ENCODE measurements at places on chromosomes 1 and 21. TPM values are rescaled to one million over a fixed set of nuclear protein-coding genes. Genes with fewer than 3 reads are reported as not detected.

The RAB29 gene
- total RNA-seq, result 3.6 TPM

The FBXO28 gene
- total RNA-seq, result 33.4 TPM

The OR2M3 gene
- total RNA-seq, result not detected

The LYPLAL1 gene
- 85.1 TPM for total RNA-seq

The LCE2C gene
- not detected for total RNA-seq

The TSACC gene
- total RNA-seq, result 4.5 TPM

The KIF26B gene
- 2.3 TPM for total RNA-seq

The C1orf87 gene
- not detected for total RNA-seq

The TRAF3IP3 gene
- total RNA-seq, result 1.6 TPM

The BARHL2 gene
- not detected for total RNA-seq

The ZNF648 gene
- not detected for total RNA-seq

GRCh38 chr1:31633117-31633516, 11.6 kb downstream of the PEF1 start:
- peak; percentile 71 for DNase-seq

- no peak for DNase-seq
Measured at GRCh38 chr1:1164701-1165451, 8.8 kb upstream of the TTLL10 start.

DNA sequence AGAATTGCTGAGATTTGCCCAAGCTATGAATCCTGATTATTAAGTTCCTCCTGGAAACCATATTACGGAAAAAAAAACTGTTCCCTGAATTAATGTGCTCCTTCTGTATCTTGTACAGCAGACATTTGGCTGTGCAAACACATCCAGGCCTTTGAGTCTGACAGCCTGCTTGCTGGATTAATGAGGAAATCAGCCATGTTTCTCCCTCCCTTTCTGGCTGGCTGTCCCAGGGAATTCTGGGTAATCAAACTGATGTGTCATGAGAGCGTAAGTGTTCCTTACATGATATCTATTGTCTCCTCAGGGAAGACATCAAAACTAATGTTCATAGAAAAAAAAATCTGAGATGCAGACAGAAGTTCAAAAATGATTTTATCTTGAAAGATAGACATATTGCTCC, 18.8 kb downstream of the PGBD5 start:
- no peak for DNase-seq

DNA sequence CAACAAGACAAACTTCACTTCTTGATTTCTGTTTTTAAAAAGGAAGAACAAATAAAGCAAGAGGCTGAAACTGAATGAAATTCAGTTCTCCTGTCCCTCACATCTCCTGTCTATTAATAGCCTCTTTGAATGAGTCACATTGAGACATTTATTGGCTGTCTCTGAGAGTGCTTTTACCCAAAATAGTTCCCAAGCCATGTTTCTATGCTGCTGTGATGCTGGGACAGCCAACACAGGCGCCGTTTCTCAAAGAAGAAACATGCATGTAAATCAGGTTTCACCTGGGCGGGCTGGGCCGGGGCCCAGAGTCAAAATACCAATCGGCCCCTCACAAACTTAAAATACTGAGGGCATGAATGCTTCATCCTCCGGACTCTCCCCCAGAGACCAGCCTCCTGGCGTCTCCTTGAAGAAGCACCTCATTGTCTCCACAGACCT, 105.2 kb downstream of the EDEM3 start:
- DNase-seq, result peak; percentile 40

- DNase-seq, result no peak
Measured at GRCh38 chr1:98110674-98111073, 189.8 kb upstream of the DPYD start.

DNA sequence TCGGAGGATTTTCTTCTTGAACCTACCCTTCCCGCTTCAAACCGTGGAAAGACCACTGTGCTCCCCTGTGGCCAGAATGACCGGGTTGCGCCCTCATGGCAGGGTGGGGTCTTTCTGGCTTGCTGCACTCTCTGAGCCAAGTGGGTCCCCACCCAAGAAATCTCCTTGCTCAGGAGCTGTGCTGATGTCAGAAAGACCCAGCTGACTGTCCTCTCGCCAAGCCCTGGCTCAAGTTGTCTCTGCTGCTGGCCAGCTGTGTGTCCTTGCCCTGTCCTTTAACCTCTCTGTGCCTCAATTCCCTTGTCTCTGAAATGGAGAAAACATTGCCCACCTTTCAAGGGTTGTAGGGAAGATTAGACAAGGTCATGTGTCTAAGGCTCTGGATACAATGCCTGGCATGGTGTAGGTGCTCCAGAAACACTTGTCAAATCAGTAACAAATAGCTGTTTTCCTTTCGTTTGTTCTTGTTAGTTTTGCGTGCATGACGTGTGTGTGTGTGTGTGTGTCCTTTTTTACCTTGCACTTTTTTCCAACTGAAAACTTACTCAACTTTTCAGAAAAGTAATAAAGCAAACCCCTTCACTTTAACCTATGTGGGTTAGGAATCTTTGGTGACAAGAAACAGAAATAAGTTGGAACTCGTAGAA, 41.1 kb upstream of the RPL11 start:
- DNase-seq, result peak; percentile 22

- no peak for DNase-seq
Measured at GRCh38 chr1:204331847-204332487, 27.8 kb downstream of the PLEKHA6 start.

DNA sequence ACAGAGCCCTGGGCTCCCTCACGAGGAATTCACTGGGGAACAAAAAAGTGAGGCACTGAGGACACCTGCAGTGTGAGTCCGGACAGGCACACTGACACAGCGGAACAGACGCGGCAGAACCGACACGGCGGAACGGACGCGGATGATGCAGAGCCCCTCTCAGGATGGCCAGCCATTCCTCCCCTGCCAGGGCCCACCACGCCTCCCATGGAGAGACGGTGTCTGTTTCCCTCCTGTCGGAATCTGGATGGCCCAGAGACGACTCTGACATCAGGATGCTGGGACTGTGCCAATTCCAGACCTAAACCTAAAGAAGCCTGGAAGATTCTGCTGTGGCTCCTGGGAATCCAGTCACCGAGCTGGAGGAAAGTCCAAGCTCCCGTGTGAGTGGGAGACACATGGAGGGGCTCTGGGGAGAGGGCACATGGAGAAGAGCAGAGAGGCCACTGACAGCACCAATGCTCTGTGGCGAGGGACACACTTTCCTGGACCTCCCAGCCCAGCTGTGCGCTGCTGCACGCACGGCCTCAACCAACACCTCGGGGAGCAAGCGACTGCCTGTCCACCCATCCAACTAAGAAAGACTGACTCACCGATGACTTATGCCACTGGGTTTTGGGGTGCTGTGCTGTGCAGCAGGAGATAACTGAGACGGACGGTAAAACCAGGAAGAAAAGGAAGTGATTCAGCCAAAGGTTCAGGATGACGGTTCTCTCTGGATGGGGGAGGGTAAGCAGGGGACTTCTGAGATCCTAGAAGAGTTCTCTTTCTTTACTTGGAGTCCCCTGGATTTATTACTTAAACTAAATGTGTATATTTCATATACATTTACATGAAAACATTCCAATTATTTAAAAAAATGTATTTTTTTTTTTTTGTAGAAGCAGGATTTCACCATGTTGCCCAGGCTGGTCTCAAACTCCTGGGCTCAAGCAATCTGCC, 23.3 kb downstream of the ZBTB17 start:
- no peak for DNase-seq

- no peak for DNase-seq
Measured at GRCh38 chr1:41898191-41898713, 20.5 kb downstream of the HIVEP3 start.

GRCh38 chr1:206833801-206834200, 31.6 kb upstream of the IL20 start:
- DNase-seq, result no peak

- no peak for DNase-seq
Measured at GRCh38 chr1:23132033-23132432, 36.6 kb downstream of the LUZP1 start.

DNA sequence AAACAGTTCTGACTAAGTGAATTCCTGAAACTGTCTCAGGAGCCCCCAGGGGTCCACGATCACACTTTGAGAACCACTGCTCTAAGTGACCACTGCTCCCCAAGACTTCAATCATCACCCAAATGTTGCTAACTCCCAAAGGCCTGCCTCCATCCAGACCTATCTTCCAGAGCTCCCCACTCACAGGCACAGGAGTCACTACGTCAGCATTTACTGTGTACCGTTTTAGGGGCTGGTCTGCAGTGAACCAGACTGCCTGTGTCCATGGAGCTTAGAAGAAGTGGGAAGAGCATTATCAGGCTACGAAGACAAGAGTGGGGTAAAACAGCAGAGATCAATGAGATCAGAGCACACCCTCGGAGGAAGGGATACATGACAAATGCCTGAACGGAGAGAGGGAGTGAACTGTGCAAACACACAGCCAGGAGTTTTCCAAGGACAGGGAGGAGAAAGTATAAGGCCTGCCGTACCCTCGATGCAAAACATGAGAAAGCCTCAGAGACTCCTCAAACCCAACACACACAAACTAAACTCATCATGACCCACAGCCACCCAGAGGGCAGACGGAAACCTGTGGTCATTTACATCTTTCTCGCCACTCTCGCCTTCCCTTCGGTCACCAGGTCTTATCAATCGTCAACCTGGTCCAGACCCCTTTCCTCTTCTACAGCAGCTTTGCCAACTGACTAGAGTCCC, 10.1 kb downstream of the GNB1 start:
- DNase-seq, result no peak

- no peak for DNase-seq
Measured at GRCh38 chr1:18948048-18948912, 8.2 kb downstream of the IFFO2 start.

GRCh38 chr1:224736619-224737352, 120.7 kb downstream of the CNIH3 start:
- DNase-seq, result no peak

DNA sequence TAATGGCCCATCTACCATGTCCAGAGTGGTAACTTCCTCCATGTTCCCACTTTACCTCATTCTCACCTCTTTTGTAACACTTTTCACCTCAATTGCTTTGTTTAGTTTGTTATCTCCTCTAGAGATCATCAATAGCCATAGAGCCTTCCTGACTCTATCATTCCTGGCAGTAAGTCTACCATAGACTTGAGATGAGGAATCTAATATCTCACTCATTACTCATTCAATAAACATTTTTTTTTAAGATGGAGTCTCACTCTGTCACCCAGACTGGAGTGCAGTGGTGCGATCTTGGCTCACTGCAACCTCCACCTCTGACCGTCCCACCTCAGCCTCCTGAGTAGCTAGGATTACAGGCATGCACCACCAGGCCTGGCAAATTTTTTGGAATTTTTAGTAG, 7.1 kb downstream of the NMNAT2 start:
- peak; percentile 11 for DNase-seq

DNA sequence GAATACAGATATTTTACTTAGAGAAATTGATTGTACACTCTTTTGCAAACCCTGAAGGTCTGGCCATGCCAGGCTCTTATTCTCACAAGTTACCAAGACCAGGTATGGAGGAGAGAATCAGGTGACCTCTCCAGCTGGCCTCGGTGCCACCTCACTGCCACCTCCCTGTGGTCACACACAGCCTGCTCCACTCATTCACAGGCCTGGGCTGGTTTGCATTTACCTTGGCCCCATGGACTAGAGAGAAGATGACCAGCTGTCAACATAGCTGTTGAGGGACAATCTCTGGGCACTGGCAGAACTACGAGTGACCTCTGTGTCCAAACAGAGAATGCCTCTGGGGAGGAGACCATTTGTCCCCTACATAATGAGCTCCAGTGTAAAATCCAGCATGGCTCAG, 291.2 kb upstream of the RUNX1 start:
- DNase-seq, result no peak

DNA sequence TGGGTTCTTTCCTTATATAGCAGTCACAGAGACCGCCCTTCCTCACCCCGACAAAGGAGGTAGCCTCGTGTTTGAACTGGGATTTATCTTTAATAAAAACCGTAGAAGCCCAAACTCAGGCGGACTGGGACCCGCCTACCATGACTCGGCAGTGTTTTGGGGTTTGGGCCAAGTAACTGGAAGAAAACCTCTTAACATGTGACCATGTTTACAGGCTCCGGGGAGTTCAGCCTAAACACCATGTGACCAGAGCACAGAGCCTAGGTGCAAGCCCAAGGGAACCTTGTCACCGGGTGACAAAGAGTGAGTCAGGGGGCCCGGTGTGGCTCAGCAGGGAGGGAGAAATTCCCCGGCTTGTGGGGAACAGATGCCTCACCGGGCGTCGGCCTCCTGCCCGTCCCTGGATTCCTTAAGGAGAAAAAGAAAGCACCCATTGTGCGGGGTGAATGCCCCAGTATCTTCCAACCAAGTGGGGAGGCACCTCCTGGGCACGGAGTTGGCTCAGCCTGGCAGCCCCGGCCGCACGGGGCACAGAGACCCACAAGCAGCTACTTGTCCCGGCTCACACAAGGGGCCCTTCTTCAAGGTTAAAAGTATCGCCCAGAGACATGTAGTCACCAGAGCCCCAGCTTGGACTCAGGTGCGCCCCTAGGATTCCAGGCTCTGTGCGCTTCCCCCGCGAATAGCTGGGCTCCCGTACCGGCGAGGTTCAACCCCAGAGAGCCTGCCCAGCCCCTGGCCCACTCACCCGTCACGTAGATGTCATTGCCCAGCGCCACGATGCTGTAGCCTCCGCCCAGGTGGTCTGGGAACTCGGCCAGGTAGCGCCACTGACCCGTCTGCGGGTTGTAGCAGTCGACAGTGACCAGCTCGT, 1.4 kb downstream of the KLHL21 start:
- DNase-seq, result peak; percentile 76

- no peak for DNase-seq
Measured at GRCh38 chr1:81550753-81551152, 250.0 kb upstream of the ADGRL2 start.

- DNase-seq, result no peak
Measured at GRCh38 chr1:112625696-112626095, 6.1 kb downstream of the CAPZA1 start.

GRCh38 chr1:156474966-156475365, 25.6 kb downstream of the MEF2D start:
- DNase-seq, result no peak

DNA sequence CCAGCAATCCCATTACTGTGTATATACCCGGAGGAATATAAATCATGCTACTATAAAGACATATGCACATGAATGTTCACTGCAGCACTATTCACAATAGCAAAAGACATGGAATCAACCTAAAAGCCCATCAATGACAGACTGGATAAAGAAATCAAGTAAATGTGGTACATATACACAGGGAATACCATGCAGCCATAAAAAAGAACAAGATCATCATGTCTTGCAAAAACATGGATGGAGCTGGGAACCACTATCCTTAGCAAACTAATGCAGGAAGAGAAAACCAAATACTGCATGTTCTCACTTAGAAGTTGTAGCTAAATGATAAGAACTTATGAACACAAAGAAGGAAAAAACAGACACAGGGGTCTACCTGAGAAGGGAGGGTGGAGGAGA, 6.4 kb upstream of the ANGPTL3 start:
- DNase-seq, result no peak

GRCh38 chr1:34803770-34804169, 11.0 kb downstream of the GJA4 start:
- no peak for DNase-seq

DNA sequence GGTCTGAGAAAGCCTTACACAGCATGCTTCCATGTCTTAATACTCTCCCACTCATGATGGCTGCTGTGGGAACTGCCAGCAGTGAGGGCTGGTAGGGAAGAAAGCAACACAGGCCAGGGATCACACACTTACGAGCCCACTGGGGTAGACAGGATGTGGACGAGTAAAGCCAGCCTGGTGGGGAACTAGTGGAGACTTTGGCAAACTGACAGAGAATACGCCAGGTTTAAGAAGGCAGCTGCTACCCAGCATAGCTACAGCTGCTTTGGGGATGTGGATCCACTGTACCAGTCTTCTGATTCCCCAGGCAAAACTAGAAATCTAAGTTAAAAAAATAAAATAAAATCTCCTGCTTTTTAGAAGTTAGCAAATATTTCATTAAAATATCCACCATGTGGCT, 664.0 kb downstream of the SMYD3 start:
- DNase-seq, result no peak

GRCh38 chr21:19145682-19146293, 742.2 kb upstream of the TMPRSS15 start:
- no peak for DNase-seq

Measured in Karpas-422 (cell line).